M059J (cell line): ENCODE measurements at places on chromosomes 16 and 17. TPM values are rescaled to one million over a fixed set of nuclear protein-coding genes. Genes with fewer than 3 reads are reported as not detected.

- no peak for DNase-seq
Measured at GRCh38 chr16:78436846-78437245, 337.4 kb downstream of the WWOX start.

GRCh38 chr17:46818316-46818928 lies at the start of gene WNT3:
Gene WNT3 (minus strand): TSS chr17:46818692. CDS start chr17:46818597, 95 bp downstream.
- no peak for DNase-seq

DNA sequence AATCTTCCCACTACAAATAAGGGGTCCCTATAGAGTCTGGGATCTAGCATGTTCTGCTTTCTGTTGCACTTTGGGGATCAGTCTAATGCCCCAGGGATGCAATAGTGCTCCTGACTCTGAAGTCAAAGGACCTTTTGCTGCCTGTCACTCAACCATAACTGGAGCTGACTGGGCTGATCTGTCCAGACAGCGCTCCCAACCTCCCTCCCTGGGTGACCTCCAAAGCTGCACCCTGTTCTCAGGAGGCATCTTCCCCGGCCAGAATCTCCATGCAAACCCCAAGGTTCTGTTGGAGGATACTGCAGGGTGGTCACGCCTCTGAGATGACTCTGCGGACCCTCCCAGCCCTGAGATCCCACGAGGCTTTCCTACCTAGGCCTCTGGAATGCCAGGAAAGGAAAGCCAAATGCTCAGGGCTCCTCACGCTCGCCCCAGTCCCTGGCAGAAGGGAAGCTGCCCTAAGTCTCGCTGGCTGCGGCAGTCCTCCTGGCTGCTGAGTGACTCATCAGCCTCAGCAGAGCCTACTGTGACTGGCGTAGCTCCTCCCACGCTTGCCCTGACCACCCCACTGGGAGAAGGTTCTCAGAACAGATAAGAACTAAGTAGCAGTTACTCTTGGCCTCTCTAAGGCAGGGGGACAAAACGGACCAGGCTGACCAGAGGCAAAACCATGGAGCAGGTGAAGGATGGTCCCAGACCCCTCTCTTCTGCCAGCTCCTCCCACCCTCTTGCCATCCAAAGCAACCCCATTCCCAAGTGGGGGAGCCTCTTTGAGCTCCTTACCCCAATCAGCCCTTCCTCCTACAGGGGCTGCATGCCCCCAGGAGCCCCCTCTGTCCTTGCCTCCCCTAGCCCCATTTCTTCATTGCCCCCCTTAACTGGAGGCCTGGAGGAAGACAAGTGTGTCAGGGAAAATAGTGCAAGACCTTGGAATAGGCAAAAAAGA lies 124.1 kb upstream of the TNRC6C start:
- peak; percentile 90 for DNase-seq

DNA sequence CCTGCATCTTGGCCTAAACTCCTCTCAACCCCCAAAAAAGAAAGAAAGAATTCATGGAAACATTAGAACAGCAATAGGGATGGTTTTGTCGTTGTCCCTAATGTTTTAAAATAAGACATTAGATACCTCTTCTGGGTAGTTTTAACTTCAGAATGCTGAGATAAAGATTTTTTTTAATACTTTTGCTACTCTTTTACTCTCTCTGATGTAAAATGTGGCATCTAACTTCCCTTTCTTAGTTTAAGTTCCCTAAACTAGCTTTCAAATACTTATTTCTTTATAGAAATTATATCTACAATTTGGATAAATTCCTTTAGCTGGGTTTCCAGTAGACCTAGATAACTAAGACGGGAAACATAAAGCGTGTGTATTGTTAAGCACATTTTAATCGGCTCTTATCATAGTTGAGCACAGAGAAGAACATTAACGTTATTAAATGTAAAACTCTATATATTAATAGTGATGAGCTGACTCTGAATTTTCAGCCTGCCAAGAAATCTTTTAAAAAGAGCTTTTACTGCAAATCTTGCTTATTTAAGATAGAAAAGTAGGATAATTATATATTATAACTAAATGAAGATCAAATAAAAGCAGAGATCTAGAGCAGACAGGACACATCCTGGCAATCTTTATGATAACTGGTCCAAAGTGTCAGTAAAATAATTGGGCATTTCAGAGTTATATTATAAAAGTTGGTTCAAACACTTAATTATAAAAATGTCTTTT lies 183.2 kb downstream of the CYB561 start:
- no peak for DNase-seq

DNA sequence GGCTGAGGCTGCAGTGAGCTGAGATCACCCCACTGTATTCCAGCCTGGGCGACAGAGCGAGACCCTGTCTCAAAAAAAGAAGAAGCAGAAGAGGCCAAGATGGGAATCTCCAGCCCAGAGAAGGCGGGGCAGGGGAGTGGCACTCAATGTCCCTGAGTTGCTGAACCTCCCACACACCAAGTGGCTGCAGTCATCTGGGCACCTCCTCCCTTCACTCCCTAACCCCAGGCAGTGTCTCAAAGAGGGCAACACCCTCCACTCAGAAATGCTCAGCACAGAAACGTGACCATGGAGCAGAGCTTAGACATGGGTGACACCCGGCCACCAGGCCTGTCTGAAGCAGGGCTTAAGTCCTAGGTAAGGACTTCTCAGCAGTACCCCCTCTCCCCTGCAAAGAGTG lies 36.3 kb upstream of the BCAR1 start:
- DNase-seq: peak; percentile 28

GRCh38 chr17:16649585-16649984 lies 4.1 kb downstream of the ZNF624 start:
- no peak for DNase-seq

Gene EFCAB5
- 0.22 and 1.7 TPM in 2 replicates for total RNA-seq

Gene CHST4
- total RNA-seq: 0.05 TPM in 1 of 2 replicates, not detected in the other

Gene AOC2
- not detected in 2 replicates for total RNA-seq

Gene TBC1D3I
- 1.0 TPM in 1 of 2 replicates, not detected in the other for total RNA-seq
